Pulmonary artery endothelial cell (primary cell): ENCODE measurements at places on chromosomes 4 and X. TPM values are rescaled to one million over a fixed set of nuclear protein-coding genes. Genes with fewer than 3 reads are reported as not detected.

Gene PROM1
- total RNA-seq, result 0.07 TPM in 1 of 2 replicates, not detected in the other

Gene RAI2
- total RNA-seq, result 0.13 and 0.35 TPM in 2 replicates

Gene DMP1
- not detected in 2 replicates for total RNA-seq

Gene WDR1
- 622 and 632 TPM in 2 replicates for total RNA-seq

Gene GPR78
- total RNA-seq, result not detected in 2 replicates

Gene ADH4
- total RNA-seq, result not detected in 2 replicates

Gene CDS1
- under 0.01 TPM in 1 of 2 replicates, not detected in the other for total RNA-seq

Gene NPY5R
- total RNA-seq, result not detected in 2 replicates

Gene ERAS
- total RNA-seq, result not detected in 2 replicates

Gene GPR173
- total RNA-seq, result 2.7 and 3.2 TPM in 2 replicates

Gene HSD17B13
- 0.07 TPM in 1 of 2 replicates, not detected in the other for total RNA-seq

Gene CT47B1
- total RNA-seq, result not detected in 2 replicates

Gene BTC
- total RNA-seq, result 0.07 TPM in 2 replicates

Gene FOXR2
- not detected in 2 replicates for total RNA-seq

Gene SLC25A53
- total RNA-seq, result 8.7 and 12.5 TPM in 2 replicates

Gene METTL14
- 17.5 and 32.2 TPM in 2 replicates for total RNA-seq

Gene HGFAC
- total RNA-seq, result 0.18 TPM in 1 of 2 replicates, not detected in the other

Gene FRMD7
- total RNA-seq, result not detected in 2 replicates

Gene XK
- total RNA-seq, result under 0.01 TPM in 2 replicates

DNA sequence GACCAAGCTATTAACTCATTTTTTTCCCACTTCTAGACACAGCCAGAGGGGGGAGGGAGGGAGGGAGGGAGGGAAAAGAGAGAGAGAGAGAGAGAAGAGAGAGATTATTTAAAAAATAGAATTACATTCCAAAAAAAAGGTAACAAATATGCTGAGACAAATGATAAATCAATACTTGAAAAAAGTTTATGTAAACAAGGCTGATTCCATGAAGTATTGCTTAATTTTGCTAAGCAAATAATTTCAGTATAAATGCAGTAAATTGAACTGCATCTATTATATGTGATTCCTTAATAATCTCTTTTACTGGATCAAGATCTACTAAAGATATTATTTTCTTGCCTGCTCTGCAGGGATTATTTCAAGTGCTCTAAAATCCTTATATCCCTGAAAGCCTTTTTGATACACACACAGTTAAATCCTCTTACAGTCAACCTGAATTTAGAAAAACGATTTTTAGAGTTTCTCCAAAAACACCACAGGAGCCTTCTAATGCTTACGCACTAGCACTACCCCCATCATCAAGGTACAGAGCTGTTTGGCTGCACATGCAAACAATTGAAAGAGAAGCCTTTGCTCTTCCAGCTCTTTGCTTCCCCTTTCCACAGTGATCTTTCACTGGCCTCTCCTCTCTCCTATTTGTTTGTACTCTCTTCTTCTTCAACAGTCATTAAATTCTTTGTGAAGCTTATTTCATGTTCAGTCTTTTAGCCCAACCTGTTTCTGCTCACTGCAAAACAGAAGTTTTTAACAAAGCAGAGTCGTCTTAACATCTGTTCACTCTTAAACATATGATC, 426.3 kb upstream of the FAM241A start:
- no peak for DNase-seq

- peak; percentile 17 for DNase-seq
These were observed 27.7 kb downstream of the CD38 start for GRCh38 chr4:15805583-15806517.

DNA sequence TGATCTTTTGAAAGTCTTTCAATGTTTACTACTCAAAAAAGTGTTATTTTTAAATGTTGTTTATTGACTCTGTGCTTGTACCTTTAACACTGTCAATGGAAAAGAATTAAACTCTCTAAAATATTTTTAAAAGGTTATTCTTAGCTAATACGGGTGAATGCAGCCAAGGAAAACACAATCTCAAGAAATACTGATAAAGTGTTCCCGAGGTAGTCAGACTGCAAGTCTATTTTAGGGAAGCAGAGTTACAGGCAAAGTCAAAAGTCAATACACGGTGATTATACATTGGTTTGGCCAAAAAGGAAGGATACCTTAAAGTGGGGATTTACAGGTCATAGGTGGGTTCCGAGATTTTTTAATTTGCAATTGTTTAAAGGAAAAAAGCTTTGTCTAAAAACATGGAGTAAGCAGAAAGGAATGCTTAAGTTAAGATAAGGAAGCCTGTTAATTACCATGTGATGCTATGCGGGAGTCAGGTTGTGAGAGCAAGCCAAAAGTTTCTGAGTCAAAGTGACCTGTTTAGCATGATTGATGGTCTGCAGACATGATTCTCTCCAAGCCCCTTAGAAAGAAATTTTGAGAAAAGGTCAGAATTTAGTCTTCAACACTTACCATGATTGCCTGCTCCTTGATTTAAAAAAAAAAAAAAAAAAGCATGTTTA, 288.4 kb downstream of the KLHL4 start:
- DNase-seq, result no peak

DNA sequence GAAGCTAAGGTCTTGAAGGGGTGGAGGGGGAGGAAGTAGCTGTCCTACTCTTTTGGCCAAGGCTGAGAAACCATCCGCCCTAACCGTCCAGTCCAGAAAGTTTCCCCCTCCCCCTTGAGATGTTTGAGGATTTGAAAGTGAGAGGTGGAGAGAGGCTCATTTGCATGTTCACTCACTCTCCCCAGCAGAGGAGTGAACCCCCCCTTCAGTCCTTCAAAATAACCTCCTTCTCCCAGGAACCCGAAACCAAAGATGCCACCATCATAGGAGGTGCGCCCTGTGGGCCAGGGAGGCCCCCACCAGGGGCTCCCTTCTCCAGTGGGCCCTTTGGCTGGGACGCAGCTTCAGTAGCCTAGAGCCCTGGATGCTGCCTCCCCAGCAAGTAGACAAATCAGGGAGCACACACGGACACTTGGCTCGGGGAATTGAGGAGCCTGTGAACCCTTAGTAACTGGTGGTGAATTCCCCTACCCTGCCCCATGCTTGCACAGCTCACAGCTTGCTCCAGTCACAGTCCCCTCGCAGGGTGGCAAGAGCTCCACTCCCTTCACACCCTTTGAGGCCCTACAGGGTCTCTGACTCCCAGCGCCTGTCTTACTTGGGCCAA, 25.6 kb downstream of the ELF4 start:
- no peak for DNase-seq

GRCh38 chrX:37912304-37912703, 64.9 kb upstream of the DYNLT3 start:
- DNase-seq, result no peak

GRCh38 chrX:75230296-75230695, 43.6 kb upstream of the UPRT start:
- DNase-seq, result no peak

GRCh38 chr4:86898562-86898961, 6.3 kb upstream of the C4orf36 start:
- no peak for DNase-seq

DNA sequence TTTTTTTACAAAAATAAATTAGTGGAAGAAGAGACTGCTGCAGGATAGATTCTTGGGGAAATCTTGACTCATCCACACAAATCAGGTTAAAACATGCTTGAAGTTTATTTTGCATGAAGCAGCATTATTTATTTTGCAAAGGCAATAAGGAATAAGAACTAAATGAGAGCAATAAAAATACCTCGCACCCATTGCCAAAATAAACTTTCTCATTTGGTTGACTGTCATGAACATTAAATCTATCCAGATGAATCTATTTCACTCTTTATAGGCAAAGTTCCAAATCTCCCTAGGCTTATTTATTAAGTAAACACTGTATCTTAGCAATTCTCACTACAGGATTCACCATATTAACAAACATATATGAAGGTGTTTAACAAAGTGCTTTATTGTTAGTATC, 58.9 kb downstream of the HOPX start:
- DNase-seq, result no peak

GRCh38 chr4:164096766-164097518, 602.5 kb downstream of the TMA16 start:
- DNase-seq, result no peak

GRCh38 chrX:150573702-150574101, 5.3 kb downstream of the MTM1 start:
- no peak for DNase-seq

- DNase-seq, result no peak
These were observed 33.8 kb downstream of the LONRF3 start for GRCh38 chrX:119008110-119008744.

DNA sequence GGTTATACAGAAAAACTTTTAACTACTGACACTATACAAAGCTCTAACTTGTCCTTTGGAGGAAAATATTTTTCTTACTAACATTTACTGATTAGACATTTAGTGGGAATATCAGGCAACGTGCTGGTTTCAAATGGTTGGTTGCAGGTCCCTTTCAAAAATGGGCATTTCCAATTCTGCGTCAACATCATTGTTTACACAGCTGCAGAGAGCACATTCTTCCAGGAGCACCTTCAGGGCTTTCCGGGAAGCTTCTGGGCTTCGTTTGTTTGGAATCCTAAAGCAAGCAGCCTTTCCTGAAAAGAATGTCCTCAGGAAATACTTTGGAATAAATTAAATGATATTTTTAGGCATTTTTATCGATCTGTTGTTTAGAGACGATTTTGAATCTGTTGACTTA, 289.7 kb downstream of the TRIML1 start:
- no peak for DNase-seq

DNA sequence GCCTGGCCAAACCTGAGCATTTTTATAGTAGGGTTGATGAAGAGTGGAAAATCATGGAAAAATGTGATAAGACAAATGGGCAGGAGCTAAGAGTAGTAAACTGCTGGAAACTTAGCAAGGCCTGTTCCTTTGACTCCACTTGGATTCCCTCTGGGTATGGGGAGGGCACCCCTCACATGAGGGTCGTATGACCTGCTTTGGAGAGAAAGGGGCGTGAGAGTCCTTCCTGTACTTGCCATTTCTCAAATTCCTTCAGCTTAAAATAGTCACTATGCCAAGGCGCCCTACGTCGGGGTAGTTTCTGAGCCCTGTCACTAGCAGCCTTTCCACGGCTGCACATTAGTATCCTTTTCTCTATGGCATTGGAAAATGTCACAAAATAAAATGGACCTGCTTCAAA, 49.1 kb downstream of the GPRIN3 start:
- DNase-seq, result no peak

GRCh38 chr4:153782581-153782980, 6.3 kb downstream of the SFRP2 start:
- no peak for DNase-seq

DNA sequence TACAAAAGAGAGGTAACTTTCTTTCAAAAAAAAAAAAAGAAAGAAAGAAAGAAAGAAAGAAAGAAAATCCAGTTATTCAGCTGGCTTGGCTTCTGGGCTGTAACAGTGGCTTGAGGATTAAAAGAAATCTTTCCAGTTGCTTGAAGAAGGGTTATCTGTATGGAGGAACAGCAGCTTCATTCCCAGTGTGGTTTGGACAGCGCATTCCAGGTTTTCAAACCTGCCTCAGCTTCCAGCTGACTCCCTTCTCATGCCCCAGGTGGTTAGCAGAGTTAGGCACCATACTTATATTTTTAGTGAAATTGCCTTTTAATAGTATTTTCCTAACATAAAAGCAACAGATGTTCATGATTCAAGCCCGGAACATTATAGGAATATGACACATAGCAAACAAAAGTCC, 48.6 kb downstream of the TMEM164 start:
- no peak for DNase-seq

DNA sequence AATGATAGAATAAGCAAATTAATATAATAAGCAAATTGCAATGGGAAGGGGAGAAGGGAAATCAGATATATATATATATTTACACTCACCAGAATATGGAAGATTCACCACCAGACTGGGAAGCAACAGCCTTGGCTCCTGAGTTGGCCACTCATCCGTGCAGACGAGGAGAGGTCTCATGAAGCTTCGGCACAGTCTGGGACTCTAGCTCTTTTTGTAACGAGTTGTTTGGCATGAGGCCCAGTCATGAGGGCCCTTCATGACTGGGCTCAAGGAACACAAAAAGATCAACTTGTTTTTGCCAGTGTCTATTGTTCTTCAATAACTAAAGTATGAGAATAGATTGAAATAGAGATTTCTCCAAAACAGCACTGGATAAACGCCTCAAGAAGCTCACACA, 176.4 kb downstream of the ADGRA3 start:
- no peak for DNase-seq

- no peak for DNase-seq
These were observed 44.0 kb upstream of the LDB2 start for GRCh38 chr4:16942491-16942890.

DNA sequence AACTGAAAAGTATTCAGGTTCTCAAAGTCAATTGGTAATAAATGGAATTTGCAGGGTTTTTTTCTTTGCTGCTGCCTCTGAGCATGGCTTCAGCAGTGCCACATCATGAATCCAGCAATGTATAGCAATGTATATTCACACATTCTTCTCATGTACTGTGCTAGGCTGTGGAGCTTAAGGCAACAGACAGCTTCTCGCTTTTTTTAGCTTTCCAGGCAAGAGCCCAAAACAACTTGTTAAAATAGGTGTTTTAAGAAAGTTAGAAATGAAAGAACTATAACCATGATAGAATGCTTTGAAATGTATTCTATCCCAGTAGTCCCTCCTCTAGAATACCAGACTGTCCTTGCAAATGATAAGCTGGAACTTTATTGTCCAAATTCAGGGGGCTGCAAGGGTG, 30.4 kb downstream of the SMIM43 start:
- DNase-seq, result no peak

DNA sequence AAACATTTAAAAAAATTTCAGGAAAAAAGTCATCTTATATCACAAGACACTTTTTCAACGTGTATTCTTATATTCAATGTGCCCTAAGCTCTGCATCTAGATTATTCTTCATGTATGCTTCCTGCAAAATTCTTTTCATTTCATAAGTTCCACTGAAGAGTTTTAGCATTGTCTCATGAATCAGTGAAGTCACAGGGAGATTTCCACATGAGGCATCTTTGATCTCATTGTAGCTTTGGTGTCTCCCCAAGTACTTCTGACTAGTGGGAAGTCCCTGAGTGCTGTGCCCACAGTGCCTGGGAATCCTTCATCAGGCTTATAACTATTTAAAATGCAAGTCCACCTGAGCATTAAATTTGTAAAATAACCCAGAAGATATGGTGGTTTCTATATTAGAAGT, 123.8 kb downstream of the MAD2L1 start:
- DNase-seq, result no peak

GRCh38 chr4:101630319-101630986, 160.1 kb upstream of the BANK1 start:
- no peak for DNase-seq

- no peak for DNase-seq
These were observed 189.9 kb upstream of the PGRMC2 start for GRCh38 chr4:128477540-128477939.

DNA sequence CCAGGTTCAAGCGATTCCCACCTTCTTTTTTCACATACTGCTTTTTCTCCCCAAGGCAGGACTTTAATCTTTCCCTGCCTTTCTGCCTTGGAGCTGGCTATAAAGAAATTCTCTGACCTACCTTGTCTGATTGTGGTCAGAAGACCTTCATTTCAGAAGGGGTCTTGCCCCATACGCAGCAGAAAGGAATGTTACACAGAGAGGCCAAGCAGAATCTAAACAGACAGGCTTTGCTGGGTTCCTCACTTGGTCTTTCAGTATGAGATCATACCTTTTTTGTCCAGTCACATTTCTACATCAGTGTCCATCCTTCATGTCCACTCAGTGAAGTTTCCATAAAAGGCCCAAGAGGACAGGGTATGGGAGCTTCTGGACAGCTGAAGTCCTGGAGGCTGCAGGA, 108.3 kb upstream of the RBPJ start:
- DNase-seq, result no peak
